Activated T-helper 2 cell treated with anti-CD3 and anti-CD28 coated beads, Interferon-gamma antibody, Interleukin-2, Interleukin-4, amounts not matched to agents 10 μg/mL and 5 μg/mL and 100 μg/mL, durations not matched to agents 14 hours and 24 hours and 36 hours (primary cell): ENCODE measurements at places on chromosomes 5 and 9.

GRCh38 chr5:9834871-9835770 is 205.0 kb upstream of the TAS2R1 start:
- no peak for DNase-seq

- DNase-seq, result peak; percentile 14
These were observed 902 bp downstream of the HABP4 start for GRCh38 chr9:96450613-96451528.

- DNase-seq, result no peak
These were observed 703.5 kb upstream of the WWC1 start for GRCh38 chr5:167587772-167588437.

DNA sequence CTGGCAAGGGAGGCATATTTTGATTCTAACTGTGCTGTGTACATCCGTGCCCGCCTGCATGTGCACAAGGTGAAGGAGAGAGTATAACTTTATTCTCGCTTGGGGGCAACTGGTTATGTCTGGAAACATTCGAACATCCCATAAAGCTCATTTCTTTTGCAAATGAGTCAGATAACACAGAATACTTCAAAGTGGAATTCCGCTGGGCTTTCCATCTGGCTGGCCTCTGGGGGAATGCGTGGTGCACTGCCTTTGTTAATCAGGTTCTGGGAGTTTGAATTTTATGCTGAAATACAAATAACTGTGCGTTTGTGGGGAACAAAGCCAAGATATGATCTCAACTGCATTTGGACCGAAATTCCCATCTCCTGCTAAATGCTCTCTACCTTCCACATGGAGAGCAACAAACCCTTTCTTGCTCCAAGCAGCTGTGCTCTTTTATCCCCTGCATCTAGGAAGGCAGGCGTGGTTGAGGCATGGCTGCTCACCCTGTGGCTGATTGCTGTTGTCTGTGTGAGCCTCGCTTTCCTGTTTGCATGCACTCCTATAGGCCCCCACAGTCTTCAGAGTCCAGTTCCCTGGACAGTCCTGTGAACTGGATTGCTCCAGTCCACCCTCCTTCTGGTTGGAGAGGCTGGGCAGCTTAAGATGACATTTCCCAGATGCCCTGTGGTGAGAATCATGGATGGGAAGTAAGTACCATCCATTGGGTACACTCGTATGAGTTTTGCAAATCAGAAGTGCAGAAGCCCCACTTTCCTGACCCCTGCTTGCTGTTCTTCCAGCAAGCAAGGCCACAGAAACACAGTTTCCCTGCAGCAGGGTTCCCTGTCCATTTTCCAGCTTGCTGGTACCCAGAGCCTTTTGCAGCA is 82.9 kb upstream of the ALDH1B1 start:
- DNase-seq, result no peak

DNA sequence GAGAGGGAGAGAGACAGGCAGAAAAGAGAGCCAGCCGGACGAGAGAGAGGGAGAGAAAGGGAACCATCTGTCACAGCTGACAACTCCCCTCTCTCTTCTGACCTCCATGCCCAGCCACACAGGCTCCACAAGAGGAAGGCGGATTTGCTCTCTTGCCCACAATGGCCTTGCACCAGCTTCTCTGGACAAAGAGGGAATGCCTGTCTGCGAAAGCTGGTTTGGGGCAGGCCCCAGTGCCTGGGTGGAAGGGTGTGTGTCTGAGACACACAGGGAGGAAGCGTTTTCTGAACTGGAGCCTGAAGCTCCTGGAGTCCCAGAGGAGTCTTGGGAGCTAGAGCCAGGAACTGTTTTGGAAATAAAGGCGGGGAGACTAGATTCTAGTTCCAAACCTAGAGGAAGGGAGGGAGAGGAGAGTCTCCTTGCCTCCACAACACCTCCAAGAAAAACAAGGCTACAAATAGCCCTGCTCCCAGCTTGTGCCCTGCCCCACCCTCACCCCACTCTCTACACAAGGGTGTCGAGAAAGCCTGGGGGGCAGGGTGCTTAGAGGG is 12.5 kb downstream of the C1QTNF2 start:
- DNase-seq, result no peak

DNA sequence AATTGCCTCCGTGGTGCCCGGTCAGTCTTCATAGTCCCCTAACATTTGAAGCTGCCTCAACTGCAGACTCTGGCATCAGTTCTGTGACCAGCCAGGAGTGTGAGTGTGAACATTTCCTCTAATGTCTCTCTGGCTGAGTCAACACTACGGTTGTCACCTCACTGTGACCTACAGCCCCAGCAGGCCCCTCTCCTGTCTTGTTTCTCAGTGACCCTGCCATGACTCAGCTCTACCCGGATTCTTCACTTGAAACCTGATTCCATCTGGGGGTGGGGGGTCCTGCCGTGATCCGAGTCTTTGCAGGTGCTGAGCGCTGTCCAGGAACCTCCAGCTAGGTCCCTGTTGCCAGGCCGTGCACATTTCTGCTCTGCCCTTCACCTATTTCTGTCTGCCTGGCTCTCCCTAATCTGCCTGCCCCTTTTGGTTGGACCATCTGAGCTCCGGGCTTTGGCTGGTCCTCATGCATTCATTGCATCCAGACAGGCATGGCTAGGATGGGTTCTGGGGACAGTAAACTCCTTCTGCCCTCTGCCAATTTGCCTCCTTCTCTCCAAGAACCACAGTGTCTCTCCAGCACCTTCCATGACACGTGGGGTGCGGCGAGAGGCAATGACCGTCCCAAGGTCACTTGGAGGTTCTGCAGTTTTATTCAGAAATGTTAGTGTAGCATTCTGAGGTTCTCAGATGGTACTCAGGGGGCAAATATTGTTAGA is 24.2 kb downstream of the STC2 start:
- no peak for DNase-seq

DNA sequence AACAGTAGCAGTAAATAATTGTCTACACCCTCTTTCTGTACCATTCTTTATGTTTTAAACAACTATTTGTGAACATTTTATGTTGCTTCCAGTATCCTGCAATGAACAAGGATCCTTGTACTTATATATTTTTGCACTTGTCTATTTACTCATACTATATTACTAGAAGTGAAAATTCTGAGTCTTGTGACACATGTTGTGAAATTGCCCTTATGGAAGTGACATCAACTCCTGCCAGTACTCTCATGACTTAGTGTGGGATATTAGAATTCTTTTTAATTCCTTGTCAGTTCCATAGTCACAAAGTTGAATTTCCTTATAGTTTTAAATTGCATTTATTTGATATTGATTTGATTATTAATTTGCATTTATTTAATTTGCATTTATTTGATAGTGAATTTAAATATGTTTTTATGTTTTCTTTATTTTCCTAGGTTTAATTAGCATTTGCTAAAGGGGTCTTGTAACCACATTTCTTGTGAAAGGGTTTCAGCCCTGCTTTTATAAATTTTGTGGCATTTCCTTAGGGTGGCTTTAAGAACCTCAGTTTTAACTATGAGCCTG is 27.7 kb downstream of the PARP8 start:
- DNase-seq, result no peak

DNA sequence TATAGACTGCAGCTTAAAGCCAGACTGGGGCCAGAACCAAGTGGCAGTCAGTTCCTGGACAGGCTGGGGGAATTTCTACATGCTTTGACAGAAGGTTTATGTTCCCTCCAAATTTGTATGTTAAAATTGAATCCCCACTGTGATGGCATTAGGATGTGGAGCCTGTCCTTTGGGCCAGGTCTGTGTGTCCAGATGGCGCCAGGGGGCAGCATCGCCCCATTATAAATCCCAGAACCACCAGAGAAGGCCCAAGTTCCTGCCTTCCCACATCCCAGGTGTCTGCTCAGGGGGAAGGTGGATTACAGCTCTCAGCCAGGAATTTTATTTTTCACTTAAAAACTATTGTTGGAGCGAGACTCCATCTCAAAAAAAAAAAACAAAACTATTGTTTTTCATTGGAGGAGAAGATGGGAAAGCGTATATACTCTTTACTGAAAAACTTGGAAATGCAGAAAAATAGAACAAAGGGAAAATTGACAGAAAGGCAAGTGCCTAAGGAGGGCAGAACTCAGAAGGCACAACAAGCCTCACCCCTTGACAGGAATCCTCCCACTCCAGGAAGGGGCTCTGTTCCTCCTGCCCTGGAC is 5.0 kb downstream of the IL3 start:
- DNase-seq, result no peak

- DNase-seq, result no peak
These were observed 70.8 kb downstream of the SERINC5 start for GRCh38 chr5:80185095-80185494.

- DNase-seq, result no peak
These were observed 1.4 kb downstream of the KIF20A start for GRCh38 chr5:138180183-138180782.

DNA sequence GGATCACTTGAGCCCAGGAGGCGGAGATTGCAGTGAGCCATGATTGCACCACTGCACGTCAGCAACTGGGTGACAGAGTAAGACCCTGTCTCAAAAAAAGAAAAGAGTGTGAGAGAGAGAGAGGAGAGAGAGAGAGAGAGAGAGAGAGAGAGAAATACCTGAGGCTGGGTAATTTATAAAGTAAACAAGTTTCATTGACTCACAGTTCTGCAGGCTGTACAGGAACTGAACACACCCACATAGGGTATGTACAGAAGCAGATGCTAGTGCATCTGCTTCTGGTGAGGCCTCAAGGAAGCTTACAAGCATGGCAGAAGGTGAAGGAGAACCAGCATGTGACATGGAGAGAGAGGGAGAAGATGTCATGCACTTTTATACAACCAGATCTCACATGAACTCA is 46.4 kb upstream of the CHD1 start:
- DNase-seq, result no peak
